ENCODE measurements at places on chromosomes 6 and 20. TPM values are rescaled to one million over a fixed set of nuclear protein-coding genes. Genes with fewer than 3 reads are reported as not detected.

Gene POU5F1
- 3.0 TPM for total RNA-seq

Gene HSPA12B
- 10.7 TPM for total RNA-seq

Gene HFE
- total RNA-seq, result 7.3 TPM

Gene GPR63
- 9.7 TPM for total RNA-seq

Gene DLL1
- total RNA-seq, result 5.9 TPM

Gene IFNGR1
- total RNA-seq, result 105 TPM

Gene SLC35D3
- total RNA-seq, result 0.16 TPM

Gene GSTA2
- not detected for total RNA-seq

Gene EFCAB8
- 0.95 TPM for total RNA-seq

Gene QRSL1
- total RNA-seq, result 21.6 TPM

Gene BPIFA1
- not detected for total RNA-seq

Gene SLC52A3
- total RNA-seq, result 1.9 TPM

Gene TNFRSF6B
- 0.42 TPM for total RNA-seq

Gene ISM1
- total RNA-seq, result 1.8 TPM

Gene SLPI
- total RNA-seq, result 6.8 TPM

Gene ZNF165
- total RNA-seq, result 1.0 TPM

Gene RGS17
- total RNA-seq, result 6.6 TPM

Gene BEND6
- 12.8 TPM for total RNA-seq

Gene KIF6
- 1.1 TPM for total RNA-seq

Gene MYLK4
- total RNA-seq, result 4.0 TPM

Gene GRM1
- total RNA-seq, result 0.16 TPM

Gene BMP2
- 9.1 TPM for total RNA-seq

Gene HCK
- total RNA-seq, result 8.3 TPM

Gene WFDC5
- 0.26 TPM for total RNA-seq

Gene ZNF512B
- 8.7 TPM for total RNA-seq

Gene TRIM31
- total RNA-seq, result 1.3 TPM

Gene MCCD1
- not detected for total RNA-seq

Gene MAP7
- total RNA-seq, result 10.4 TPM

Gene NNAT
- total RNA-seq, result 31.4 TPM

Gene TENT5A
- 154 TPM for total RNA-seq

Gene LY6G6C
- total RNA-seq, result not detected

Gene ANKRD6
- total RNA-seq, result 29.2 TPM

Gene SLC32A1
- total RNA-seq, result not detected

Gene DNAH8
- 1.5 TPM for total RNA-seq

Gene SDC4
- 28.9 TPM for total RNA-seq

Gene TBC1D7
- total RNA-seq, result 20.6 TPM

Gene FAM83D
- 11.4 TPM for total RNA-seq

Gene FOXQ1
- total RNA-seq, result 10.8 TPM
